ENCODE measurements at places on chromosomes 11 and 22.
A peak's percentile ranks its signal among the peaks of the same experiment; 100 is the strongest.

- no peak for DNase-seq
Observed at GRCh38 chr11:68798221-68798813, 43.4 kb downstream of the CPT1A start.

- no peak for DNase-seq
Observed at GRCh38 chr11:128819198-128819597, 47.9 kb downstream of the KCNJ1 start.

GRCh38 chr11:63673579-63673978, 2.4 kb upstream of the ATL3 start:
- no peak for DNase-seq

DNA sequence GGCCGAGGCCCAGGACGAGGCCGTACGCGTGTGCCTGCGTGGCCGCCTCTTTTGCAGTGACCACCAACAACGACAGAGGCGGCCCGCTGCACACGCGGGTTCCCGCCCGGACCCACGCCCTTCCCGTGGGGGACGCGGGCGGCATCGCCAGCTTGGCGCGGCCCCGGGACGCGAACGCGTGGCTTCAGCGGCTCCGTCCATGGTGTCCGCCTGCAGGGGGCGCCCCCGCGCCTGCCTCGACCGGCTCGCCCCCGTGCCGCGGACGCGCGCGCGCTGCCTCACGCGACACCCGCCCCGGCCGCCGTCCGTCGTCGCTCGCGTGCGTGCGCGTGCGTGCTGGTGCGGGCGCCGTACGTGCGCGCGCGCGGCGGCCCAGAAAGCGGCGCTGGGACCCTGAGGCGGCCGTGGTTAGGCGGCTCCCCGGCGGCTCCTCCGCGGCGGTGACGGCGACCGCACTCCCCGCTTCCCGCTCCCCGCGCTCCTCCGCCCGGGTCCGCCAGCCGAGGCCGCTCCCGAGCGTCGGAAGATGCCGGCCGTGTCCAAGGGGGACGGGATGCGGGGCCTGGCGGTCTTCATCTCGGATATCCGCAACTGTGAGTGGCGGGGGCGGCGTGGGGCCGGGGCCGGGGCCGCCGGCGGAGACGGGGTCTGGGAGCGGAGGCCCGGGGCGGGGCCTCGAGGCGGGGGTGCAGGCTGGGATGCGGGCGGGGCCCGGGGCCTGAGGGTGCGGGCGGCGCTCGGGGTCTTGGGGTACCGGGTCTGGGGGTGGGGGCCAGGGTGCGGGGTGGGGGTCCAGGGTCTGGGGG, at the start of gene AP2A2:
Gene AP2A2 (plus strand): TSS at position 375 of the 806 bp plus-strand sequence. CDS start 152 bp downstream, at position 527.
- peak; percentile 88 for DNase-seq

- peak; percentile 11 for DNase-seq
Observed at GRCh38 chr11:106276859-106277436, 199.5 kb downstream of the AASDHPPT start.

DNA sequence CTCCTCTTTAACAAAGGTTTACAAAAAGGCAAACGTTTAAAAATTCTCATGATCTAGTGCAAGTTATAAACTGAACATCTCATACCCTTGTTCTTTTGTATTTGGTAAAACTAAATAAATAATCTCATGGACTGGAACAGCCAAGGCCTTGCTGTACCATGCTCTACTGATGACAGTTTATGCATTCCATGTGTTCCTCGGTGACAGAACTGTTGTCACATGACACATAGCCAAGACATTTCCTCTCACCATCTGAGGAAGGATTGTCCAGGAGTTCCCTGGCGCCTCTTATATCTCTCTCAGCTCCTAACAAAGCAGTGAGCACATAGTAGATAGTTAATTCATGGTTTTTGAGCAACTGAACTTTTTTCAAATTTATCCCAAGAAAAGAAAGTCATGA, 12.6 kb downstream of the CCDC83 start:
- DNase-seq, result no peak

- DNase-seq, result no peak
Observed at GRCh38 chr22:36469094-36469710, 12.2 kb downstream of the TXN2 start.

GRCh38 chr11:108154591-108154990, 33.2 kb downstream of the ACAT1 start:
- no peak for DNase-seq

DNA sequence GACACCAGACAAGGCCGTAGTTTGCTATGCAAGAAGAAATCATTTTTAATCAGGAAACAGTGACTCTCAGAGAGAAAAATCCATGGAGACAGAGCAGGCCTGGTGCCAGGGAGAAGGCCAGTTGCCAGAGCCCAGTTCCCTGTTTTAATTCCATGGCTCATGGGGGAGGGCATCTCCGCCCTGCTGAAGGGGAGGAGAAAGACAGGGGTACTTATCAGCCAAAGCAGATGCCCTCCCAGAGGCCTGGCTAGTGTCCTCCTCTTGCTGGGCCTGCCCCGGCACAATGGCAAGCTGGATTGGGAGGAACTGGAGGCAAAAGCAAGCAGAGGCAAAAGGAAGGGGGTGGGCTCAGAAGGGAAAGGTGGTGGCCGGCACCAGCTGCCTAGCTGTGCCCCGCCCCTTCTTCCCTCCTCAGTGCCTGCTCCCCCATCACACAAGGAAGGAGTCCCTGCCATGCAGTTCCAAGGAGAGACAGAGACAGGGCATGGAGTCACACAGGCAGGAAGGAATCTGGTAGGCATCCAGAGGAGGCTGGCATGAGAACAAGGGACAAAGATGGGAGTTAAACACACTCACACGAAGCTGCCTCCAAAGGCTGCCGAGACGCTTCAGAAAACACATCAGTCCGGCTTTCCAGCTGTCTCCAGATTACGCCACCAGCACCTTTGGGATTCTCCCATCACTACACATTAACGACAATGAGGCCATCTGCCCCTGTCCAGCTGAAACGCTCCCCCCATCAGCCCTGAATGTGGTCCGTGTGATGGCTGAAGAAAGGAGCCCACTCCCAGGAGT, 591.8 kb downstream of the BUD13 start:
- no peak for DNase-seq

GRCh38 chr22:47195484-47196165, 433.2 kb downstream of the TBC1D22A start:
- DNase-seq, result no peak

GRCh38 chr11:44849424-44849823, 101.3 kb downstream of the TP53I11 start:
- no peak for DNase-seq

DNA sequence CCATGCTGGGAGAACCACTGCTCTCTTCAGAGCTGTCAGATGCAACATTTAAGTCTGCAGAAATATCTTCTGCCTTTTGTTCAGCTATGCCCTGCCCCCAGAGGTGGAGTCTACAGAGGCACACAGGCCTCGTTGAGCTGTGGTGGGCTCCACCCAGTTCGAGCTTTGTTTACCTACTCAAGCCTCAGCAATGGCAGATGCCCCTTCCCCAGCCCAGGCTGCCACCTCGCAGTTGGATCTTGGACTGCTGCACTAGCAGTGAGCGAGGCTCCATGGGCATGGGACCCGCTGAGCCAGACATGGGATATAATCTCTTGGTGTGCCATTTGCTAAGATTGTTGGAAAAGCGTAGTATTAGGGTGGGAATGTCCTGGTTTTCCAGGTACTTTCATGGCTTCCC, 229.1 kb upstream of the C11orf87 start:
- no peak for DNase-seq

GRCh38 chr11:97754976-97755375, 1265.8 kb upstream of the CNTN5 start:
- no peak for DNase-seq

DNA sequence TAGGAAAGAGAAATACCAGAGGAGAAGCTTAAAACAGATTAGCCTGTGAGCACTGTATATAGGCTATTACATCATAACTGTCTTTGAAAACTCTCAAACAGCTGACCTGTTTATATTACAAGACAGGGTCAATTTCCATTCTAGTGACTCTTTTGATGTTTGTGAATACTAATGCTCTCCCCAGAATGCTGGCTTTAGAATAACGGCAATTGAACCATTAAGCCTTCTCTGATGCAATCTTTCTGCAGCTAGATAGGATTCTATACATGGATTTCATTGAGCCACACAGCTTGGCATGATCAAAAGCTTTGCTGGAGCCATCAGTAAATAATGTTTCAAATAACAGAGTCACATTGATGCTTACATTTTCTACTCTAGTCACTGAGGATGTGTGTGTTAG, 122.7 kb upstream of the FAT3 start:
- no peak for DNase-seq

GRCh38 chr11:110184456-110184855, 91.3 kb downstream of the ZC3H12C start:
- no peak for DNase-seq

GRCh38 chr22:30371981-30372380, 15.2 kb downstream of the CCDC157 start:
- DNase-seq, result no peak

DNA sequence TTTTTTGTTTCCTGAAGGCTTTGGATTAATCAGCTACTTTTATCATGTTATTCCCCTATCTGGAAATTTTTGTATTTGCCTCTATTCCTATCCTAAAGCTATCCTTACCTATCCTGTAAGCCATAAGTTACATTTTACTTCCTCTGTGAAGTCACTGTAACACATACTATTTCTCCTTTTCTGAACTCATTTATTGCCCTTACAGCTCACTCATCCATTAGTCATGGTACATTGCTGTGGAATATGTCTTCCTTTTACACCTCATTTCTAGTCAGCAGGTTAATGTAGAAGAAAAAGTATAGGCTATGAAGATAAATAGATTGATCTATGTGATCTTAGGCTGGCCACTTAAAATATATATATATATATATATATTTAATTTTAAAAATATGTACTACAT, 28.0 kb downstream of the SWAP70 start:
- peak; percentile 61 for DNase-seq

GRCh38 chr11:11979488-11980117, 28.8 kb downstream of the DKK3 start:
- no peak for DNase-seq

GRCh38 chr11:81897639-81898038, 836.0 kb downstream of the FAM181B start:
- no peak for DNase-seq

All from RWPE1 (cell line).